GM04503 (cell line): ENCODE measurements at places on chromosomes 5 and 9.

DNA sequence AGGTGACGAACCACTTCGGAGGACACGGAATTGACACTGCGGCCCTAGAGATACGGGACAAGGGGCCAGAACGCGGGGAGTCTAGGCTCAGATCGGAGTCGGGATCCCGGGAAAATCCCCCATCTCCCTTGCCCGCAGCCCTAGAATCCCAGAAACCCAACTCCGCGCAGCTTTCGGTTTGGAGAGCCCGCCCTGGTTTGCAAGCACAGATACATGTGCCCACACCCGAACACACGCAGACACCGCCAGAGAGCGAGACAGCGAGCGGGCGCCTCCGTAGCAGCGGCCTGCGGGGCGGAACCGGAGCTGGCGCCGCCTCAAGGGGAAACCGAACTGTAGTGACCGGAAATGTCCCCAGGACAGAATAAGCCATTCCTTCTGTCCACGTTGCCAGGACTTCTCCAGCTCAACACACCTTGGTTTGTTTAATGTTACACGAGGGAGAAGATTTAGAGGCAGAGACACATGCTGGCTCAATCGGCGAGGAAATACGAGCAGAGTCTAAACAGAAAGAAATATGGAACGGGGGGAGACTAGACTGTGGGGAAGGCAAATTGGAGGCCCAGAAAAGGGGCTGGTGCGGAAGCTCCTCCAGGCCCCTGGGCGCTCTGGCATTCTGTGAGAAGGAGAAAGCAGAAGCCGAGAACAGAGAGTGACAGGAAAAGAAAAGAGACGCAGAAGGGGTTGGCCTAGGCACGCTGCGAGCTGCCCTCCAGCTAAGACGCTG lies 2.9 kb upstream of the PAX5 start:
- no peak for DNase-seq

- no peak for DNase-seq
These were observed 379.1 kb upstream of the KIF2A start for GRCh38 chr5:61926911-61927310.

DNA sequence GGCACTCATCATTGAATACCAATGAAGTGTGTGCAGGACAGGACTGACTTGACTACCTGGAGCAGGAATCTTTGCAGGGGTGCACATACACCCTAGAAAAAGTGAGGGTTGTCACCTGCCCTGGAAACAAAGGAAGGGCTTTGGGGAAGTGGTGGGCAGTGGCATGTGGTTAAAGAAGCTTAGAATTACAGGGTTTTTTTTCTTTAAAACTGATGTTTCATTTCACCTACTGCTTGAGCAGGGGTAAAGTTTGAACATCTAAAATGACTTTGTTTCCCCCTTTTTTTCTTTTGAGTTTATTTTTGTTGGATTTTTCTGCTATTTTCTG lies 2.0 kb upstream of the KDM3B start:
- no peak for DNase-seq

GRCh38 chr5:177085985-177086653 lies 596 bp upstream of the FGFR4 start:
- no peak for DNase-seq

DNA sequence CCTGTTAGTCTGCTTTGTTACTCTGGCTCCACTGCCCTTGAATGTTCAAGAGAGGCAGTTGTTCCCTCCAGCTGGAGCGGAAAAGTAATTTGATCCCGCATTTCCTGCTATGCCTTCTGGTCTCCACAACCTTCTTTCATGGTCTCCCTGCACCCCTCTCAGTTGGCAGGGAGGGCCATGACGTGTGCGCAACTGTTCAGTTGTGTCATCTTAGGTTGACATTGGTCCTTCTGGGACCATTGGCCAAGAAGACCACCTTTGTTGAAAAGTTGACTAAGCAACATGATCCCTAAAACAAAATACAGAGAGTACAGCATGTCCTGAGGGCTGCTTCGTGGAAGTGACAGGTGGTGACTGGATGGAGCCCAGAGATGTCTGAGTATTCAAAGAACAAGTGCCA lies 192.5 kb upstream of the TUT7 start:
- no peak for DNase-seq

DNA sequence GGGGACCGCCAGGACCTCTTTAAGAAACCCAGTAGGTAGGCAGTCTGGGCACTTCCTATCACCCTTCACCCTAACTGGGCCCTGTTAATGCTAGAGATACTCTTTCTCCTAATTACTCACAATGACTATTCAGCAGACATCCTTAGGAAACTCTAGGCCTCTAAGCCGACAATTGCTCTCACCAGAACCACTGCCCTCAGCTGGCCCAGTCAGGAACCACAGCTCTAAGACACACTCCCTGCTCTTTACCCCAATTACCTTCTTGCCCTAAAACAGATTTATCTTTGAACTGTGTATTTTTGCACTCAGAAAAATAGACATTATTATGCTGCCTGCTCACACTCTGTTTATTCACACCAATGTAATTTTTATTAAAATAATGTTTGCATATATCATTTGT lies 432.6 kb upstream of the SLC30A5 start:
- no peak for DNase-seq

DNA sequence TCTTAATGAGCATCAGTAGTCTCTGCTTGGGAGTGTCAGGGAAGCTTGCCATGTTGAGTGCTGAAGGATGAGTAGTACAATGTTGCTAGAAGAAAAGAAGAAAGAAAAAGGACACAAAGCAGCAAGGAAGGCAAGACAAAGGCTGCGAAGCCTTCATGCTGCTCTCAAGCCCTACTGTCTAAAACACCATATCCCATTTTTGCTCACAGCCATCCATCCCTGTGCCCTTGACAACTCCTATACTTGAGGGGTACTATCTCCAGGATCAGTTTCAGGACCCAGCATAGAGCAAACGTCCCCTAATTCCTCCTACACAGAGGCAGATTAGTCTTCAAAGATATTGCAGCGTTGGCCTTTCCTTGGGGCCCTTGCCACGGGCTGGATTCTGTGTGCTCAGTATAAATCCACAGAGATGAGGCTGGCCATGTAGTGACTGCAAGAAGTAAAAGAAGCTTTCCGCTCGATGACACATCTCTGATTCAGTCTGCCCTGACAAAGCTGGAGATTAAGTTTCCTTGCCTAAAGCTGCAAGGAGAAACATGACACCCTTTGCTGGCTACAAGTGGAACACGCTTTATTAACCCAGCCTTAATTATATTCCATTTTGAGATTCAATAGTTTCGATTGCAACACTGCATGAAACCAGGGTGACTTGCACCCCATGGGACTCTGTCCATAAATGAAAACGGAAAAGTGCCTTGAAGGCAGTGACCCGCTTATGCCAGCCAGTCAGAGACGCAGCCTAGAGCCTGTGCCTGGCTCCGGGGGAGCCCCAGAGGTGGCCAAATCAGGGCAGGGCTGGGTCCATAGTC lies 304.6 kb downstream of the ACTL7B start:
- peak; percentile 79 for DNase-seq

DNA sequence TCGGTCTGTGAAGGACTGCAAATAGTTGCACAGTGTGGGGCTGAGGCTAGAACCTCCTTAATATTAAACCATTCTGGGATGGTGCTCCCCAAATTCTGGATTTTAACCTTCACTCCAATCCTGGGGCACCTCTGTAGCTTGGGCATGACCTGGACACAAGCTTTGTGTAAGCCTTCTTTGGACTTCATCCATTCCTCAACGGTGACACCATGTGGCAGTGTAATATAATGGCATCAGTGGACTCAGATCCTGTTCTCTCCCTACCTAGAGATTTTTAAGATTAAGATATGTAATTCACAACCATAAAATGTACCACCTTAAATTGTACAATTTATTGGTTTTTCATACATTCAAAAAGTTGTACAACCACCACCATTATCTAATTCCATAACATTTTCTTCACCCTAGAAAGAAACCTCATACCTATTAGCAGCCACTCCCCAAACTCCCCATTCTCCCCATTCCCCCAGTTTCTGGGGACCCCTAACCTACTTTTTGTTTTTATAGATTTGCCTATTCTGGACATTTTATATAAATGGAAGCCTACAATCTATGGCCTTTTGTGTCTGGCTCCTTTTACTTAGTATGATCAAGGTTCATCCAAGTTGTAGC lies 4.8 kb upstream of the PLGRKT start:
- DNase-seq: no peak

DNA sequence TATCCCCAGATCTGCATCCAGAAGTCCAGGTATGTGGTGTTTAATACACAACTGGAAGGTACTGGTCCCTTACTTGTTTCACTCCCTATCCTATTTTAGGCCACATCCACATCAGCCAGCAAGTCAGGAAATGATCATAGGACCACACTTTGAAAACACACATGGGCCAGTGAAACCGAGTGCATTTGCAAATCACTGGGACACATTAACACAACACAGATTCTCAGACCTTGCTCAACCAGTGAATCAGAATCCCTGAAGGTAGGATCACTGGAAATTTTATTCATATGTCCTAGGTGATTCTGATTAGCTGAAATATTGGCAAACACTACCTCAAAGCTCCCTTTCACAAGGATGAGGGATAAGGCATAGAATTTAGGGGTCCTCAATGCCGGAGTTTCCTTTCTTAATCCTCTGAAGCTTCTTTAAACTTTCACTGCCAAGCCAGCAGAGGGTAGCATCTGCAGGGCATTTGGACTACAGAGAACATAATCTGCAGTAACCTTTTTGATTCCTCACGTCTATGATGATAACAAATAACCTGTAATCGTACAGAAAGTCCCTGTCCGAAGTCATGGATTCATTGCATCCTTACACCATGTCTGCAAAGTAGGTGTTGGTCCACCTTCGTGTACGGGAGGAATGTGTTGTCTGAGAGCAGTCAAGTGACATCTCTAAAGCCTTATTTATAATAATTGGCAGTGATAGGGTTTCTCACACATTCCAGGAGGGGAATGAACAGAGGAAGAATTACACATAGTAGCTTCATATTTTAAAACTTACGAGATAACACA lies 11.0 kb upstream of the ABLIM3 start:
- DNase-seq: no peak

- peak; percentile 51 for DNase-seq
These were observed 96.5 kb upstream of the CAST start for GRCh38 chr5:96565582-96566265.

DNA sequence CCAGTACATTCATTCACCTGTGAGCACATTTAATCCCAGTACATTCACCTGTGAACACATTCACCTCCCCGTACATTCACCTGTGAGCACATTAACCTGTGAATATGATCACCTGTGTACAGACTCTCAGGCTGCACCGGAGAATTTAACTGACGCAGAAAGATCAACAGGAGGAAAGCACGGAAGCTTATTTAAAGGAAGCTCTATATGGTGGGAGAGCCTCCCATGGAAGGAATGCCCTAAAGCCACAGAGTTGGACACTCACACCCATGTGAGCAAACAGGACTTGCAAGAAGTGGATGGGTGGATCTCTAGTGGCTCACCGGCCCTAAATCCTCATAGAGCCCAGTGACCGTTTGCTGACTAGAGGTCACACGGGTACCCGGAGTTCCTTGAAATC lies 38.2 kb downstream of the TRIP13 start:
- DNase-seq: no peak
